A549 treated with GW870086 at 1 μM for 4 hours (cell line): ENCODE measurements at places on chromosomes 11 and 22. TPM values are rescaled to one million over a fixed set of nuclear protein-coding genes. Genes with fewer than 3 reads are reported as not detected.

Gene MMP12
- total RNA-seq, result 0.07 to 0.09 TPM in 2 of 5 replicates, not detected in the others

Gene CYB5R2
- total RNA-seq, result 4.0 to 6.8 TPM (median 4.4 TPM) in 5 replicates

Gene CECR2
- total RNA-seq, result 0.05 to 0.14 TPM (median 0.08 TPM) in 5 replicates

Gene ACTN3
- 0.05 TPM in 1 of 5 replicates, not detected in the others for total RNA-seq

Gene TPBGL
- total RNA-seq, result 0.06 to 0.27 TPM (median 0.16 TPM) in 4 of 5 replicates, not detected in the other

Gene SLC2A11
- total RNA-seq, result 8.0 to 10.4 TPM (median 8.7 TPM) in 5 replicates

Gene OR8B8
- not detected in 5 replicates for total RNA-seq

Gene SLC25A18
- 0.15 to 0.59 TPM (median 0.18 TPM) in 5 replicates for total RNA-seq

Gene USP2
- total RNA-seq, result 0.48 to 0.79 TPM (median 0.68 TPM) in 5 replicates

Gene C11orf52
- total RNA-seq, result not detected in 5 replicates
